ENCODE measurements at places on chromosomes 5 and 9. TPM values are rescaled to one million over a fixed set of nuclear protein-coding genes. Genes with fewer than 3 reads are reported as not detected.

Gene THBS4
- 1.4 TPM for total RNA-seq

Gene EGFL7
- total RNA-seq, result 140 TPM

Gene SPINK13
- total RNA-seq, result 1.6 TPM

Gene GADD45G
- total RNA-seq, result 7.3 TPM

Gene PCDHGB4
- total RNA-seq, result 6.1 TPM

Gene CRAT
- 32.3 TPM for total RNA-seq

Gene ANKRD55
- 1.2 TPM for total RNA-seq

- DNase-seq, result no peak
Measured at GRCh38 chr9:108996643-108997042, 16.7 kb downstream of the CTNNAL1 start.

DNA sequence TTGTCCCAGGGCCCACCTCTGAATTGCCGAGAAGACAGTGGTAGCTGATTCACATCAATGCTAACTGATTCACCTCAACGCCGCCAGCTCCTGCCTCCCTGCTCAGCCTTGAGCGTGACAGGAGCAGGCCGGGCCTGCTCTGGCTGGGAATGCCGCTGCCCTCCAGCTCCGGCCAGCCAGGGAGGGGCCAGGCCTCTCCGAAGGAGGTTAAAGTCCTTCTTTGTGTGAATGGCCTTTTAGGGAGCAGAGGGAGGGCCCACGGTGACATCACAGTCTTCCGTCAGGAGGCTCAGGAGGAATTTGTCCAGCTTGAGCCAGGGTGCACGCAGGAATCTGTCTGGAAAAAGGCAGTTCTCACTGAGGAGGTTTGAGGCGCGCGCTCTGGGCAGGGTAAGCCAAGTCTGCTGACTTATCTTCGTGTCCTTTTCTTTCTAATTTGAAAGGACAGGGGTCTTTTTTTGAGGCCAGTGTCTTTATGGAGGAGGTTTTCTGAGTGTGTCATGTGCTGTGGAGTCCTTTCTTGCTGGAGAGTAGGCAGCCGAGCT lies 82.7 kb downstream of the C9orf152 start:
- peak; percentile 82 for DNase-seq

- DNase-seq, result peak; percentile 47
Measured at GRCh38 chr9:127121628-127122175, 733 bp downstream of the ANGPTL2 start.

DNA sequence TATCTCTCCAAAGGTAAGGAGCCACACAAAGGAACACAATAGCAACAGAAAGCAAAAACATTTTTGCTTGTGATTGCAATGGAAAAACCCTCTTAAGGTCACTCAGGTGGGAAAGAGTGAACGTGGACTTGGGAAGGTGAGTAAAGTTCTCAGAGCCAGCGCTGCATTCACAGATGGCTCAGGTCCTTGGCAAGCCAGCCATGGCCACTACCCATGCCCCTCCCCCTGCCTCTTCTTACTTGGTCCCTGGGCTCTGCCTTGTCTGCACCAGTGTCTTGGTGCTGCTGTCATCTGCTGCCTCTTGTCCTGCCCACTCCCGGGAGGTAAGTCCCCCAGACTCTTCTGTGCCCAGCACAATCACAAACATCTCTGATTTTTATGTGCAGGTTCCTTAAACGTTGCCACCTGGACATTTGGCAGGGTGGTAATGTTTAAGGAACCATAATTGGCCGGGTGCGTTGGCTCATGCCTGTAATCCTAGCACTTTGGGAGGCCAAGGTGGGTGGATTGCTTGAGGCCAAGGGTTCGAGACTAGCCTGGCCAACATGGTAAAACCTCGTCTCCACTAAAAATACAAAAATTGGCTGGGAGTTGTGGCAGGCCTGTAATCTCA lies 74.6 kb downstream of the FEM1C start:
- no peak for DNase-seq

DNA sequence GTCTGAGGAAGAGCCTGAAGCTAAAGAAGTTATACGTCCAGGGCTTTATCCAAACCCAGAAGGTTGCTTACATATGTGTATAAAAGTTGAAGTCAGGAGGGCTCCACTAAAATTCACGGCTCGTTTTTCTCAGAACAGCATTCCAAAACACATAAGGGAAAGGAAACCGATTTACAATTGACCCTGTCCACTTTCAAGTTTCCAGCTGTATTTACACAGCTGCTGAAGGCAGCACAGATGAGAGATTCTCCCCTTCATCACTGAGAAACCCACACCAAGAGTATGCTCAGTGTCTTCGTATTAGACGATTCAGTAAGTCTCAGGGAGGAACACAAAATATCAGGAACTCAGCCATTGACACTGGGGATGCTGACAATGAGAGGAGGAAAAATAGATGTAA lies 5.9 kb upstream of the NREP start:
- peak; percentile 87 for DNase-seq

DNA sequence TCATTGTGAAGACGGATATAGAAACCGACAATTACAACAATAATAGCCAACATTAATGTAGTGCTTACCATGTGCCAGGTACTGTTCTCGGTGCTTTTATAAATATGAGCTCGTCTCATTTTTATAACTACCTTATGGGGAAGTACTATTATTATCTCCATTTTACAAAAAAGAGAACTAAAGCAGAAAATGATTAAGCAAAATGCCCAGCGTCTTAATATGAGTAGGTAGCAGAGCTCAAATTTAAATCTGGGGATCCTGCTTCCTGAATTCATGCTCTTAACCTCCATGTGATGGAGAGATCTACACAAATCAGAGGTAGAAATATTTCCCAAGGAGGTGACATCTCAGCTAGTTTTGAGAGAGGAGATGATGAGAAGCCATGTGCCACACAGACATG lies 256.9 kb downstream of the TRIM32 start:
- no peak for DNase-seq

GRCh38 chr9:129716091-129716490 lies 36.8 kb downstream of the PTGES start:
- no peak for DNase-seq

DNA sequence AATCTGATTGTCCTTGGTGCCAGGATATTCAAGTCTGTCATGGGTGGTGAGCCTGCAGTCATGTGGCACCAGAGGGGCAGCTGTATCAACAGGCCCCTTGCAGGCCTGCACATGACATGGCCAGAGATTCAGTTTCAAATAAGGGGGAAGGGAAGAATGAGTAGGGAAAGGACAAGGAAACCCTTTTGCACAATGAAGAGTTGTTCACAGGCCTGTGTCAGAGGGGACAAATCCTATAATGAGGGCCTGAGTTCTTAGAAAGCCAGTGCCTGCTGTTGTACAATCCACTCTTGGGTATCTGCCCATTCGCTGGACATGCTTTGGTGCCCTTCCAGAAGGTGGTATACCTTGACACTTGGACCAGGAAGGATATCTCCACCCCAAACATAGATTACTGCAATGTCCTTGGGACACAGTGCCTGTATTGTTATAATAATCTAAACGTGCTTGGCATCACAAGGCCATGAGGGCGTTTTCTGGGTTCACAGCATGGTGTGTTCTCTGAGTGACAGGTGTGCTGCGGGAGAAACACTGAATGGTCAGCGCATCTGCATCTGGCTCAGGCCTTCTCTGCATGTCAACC lies 1.9 kb upstream of the TMEM171 start:
- peak; percentile 74 for DNase-seq

DNA sequence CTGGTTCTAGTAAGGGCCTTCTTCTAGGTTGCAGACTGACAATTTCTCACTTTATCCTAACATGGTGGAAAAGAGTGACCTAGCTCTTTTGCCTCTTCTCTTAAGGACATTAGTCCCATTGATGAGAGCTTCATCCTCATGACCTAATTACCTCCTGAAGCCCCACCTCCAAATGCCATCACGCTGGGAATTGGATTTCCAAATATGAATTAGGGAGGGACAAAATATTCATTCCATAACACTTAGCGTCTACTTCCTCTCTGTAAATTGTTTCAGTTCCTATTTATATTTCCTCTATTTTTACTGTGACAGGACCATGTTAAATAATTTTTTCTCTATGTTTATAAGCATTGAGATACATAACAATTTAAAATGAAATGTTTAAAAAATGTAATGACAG lies 408.8 kb downstream of the CDH10 start:
- no peak for DNase-seq

GRCh38 chr9:125391704-125392103 lies 130.1 kb downstream of the GAPVD1 start:
- no peak for DNase-seq

- DNase-seq, result peak; percentile 81
Measured at GRCh38 chr5:177113566-177114424, 19.8 kb upstream of the NSD1 start.

- DNase-seq, result no peak
Measured at GRCh38 chr9:114016629-114017423, 61.3 kb downstream of the AMBP start.

DNA sequence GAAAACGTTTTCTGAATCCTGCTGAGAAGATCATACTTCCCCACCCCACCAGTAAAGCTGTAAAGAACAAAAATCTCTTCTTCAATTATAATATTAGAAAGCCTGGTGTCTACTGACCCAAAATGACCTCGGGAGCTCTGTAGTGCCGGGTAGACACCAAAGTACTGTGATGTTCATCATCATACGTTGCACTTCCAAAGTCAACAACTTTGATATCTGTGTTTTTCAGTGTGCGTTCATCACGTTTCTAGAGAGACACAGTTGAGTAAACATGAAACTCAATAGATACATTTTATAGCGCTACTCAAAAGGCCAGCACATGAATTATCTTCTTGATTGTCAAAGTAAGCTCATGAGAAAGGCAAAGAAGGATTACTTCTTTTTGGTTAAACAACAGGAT lies 14.6 kb downstream of the CLK4 start:
- DNase-seq, result no peak

DNA sequence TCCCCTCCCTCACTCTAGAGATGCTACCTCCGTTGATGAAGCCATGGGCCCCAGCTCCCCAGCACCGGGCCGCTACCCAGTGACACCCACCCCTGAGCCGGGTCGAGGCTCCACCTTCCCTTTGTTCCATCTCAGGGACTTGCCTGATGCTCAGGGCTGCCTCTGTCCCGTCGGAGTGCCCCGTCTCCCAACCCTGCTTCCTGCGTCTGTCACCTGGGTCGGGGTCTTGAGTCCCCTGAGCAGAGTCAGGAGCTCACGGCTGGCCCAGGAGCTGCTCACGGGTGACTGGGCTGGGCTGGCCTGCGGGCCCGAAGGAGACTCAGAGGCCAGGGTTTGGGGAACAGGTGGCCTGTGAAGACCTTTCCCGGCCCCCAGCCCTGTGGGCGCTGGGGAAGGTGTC lies 85.3 kb downstream of the KCNT1 start:
- DNase-seq, result no peak

DNA sequence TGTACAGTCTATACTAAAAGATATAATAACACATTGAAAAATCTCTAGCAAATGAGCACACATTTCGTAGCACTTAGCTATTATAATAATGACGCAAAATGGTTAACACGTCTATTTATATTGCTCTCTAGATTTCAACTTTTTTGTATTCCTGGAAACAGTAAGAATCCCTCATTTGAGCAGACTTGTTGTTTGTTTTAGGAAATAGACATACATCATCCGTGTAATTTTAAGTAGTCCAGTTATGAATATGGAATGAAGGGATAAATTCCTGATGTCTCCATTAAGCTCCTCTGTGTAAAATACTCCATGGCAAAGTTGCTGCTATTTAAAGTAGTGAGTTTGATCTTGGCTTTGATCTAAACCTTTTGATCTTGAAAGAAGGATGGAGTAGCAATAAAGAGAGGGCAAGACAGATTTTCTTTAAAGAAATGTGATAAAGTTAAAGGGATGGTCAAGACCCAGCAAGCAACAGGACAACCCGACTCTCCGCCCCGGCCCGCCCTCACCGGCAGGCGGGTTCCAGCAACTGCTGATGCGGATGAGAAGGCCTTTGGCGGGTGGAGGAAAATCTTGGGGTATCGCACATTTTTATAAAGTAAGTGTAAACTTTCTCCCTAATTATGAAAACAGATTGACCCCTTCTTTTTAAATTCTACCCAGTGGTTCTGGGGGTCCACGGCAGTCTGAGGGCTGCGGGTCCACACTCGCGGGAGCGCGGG lies 277.4 kb downstream of the AOPEP start:
- peak; percentile 90 for DNase-seq

DNA sequence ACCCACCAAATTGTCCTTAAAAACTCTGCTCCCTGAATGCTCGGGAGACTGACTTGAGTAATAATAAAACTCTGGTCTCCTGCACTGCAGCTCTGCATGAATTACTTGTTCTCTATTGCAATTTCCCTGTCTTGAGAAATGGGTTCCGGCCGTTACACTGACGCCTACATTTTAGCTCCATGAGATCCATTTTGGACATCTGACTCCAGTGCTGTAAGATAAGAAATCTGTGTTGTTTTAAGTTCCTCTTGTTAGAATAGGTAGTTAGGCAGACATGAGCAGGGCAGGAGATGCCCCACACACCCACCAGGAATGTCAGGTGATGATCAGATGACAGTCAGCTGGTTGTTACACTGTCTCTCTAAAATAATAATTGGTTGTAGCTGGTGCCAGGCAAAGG lies 125.8 kb upstream of the SHB start:
- no peak for DNase-seq

DNA sequence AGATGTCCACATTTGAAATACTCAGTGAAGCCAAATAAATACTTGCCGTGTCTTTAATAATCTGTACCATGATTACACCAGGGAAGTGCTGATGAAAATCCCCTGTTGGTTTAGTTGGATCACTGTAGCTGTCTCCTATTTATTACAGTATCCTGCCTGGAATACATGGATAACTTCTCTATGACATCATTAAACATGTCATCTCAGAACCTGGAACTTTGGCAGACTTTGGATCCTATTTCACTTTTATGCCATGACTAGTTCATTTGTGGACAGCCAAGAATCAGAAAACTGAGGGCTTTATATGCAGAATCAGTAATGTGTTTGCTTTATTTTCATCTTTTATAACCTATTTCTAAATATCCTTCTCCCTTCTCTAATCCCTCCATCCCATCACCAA lies at the start of gene TXNDC8:
Gene TXNDC8 (minus strand): TSS at position 137 of the 400 bp plus-strand sequence.
- no peak for DNase-seq

DNA sequence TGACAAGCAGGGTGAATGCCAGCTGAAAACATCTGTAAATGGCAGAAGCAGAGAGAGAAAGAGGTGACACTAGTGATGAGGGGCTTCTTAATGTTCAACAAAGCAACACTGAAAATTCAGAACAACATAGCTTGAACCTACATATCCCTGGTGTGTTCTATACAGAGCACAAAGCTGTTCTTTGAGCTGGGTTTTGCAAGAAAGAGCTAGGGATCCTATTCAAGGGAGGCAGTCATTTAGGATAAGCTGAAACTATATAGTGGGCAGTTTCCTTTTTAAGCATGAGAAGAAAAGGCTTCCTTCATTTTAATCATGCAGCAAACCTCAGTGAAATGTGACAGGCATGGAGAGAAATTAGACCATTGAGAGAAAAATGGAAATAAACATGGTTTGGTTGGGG lies 45.6 kb upstream of the RAI14 start:
- DNase-seq, result no peak

GRCh38 chr5:146828385-146828784 lies 50.2 kb downstream of the PPP2R2B start:
- no peak for DNase-seq

DNA sequence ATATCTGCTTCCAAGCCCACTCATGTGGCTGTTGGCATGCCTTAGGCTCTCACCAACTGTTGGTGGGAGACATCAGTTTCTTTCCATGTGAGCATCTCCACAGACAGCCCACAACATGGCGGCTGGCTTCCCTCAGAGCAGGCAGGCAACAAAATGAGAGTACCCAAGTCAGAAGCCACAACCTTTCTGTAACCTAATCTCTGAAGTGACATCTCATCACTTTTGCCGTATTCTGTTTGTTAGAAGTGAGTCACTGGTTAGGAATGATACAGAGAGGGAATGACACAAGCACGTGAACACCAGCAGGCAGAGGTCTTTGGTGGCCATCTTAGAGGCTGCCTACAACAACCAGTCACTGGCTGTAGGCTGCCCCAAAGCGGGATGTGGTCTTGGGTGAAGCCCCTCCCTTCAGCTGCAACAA lies 88.6 kb upstream of the RASGRF2 start:
- no peak for DNase-seq

GRCh38 chr5:180116077-180116999 lies 44.8 kb upstream of the RNF130 start:
- no peak for DNase-seq

Data from kidney (tissue), 22 donors.